ENCODE measurements at places on chromosomes 5 and 9.

GRCh38 chr9:8647824-8648223 is 848.2 kb upstream of the DMAC1 start:
- DNase-seq, result no peak

DNA sequence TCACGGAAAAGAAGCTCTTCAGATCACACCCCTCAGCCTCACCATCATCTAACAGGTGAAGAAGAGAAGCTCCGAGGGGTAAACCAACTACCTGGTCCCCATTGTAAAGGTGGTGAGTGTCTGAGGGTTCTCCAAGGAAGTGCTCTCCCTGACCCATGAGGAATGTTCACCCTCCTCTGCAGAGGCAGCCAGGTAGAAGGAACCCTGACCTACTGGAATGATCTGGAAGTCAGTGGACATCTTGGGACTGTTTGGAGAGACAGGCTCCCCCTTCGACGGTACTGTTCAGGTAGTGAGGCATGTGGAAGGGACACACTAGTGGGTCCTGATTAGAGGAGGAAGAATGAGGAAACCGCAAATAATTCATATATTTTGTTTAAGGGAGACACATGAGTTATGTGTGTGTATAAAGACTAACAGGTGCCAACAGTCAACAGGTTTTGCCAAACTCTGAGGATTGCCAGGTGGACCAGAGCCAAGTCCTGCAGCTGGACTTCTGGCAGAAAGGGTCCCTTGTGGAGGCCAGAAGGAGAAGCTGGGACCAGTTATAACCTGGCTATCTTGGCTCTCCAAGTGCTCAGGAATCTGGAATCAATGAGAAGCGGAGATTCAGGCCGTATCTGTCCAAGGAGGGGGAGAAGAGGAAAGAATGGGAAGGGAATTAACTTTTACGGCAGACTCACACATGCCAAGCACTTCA is 3.0 kb upstream of the ZBTB34 start:
- DNase-seq, result no peak

- DNase-seq, result no peak
Observed at GRCh38 chr9:137688725-137689124, 69.9 kb downstream of the EHMT1 start.

GRCh38 chr9:79524266-79524665 is 47.5 kb upstream of the TLE4 start:
- no peak for DNase-seq

DNA sequence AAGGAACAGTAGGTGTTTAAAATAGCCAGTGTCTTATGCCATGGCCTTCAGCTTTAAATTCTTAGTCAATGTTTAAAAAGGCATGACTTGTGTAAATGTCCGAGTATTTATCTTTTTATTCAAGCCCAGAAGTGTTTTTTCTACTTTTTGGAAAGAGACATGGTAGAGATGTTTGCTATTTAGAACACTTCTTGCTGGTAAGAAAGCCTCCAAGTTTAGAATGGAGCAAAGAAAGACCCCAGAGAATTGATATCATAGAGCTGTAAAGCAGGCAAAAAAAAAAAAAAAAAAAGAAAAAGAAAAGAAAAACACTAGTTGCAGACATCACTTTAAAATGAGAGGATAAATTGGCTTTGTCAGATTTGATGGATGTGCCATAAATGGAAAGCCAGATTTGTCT is 375.1 kb downstream of the TMEM167A start:
- DNase-seq, result no peak

GRCh38 chr5:111800351-111800750 is 43.4 kb upstream of the NREP start:
- no peak for DNase-seq

GRCh38 chr5:33809936-33810335 is 81.9 kb downstream of the ADAMTS12 start:
- DNase-seq, result no peak

DNA sequence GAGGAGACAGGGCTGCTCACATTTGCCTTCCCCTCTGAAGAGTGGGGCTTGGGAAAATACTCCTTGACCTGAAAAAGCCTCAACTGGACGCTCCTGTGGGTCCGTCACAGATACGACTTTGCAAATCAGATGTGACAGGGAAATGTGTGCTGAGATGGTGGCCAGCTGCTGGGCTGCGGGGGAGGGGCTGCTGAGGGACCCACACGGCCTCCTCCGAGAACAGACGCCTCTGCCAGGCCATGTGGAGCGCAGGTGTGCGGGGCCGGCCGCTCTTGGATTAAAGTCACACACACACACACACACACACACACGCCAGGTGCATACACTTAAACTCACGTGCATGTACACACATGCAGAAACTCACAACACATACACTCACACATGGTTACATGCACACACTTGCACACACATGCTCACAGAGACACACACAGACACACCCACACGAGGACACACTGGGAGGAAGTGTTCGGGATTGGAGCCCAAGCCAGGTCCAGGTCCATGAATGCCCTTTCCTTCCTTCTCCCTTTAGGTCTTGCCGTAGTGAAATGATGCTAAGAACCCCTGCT is 167.4 kb downstream of the GAPVD1 start:
- DNase-seq, result no peak

DNA sequence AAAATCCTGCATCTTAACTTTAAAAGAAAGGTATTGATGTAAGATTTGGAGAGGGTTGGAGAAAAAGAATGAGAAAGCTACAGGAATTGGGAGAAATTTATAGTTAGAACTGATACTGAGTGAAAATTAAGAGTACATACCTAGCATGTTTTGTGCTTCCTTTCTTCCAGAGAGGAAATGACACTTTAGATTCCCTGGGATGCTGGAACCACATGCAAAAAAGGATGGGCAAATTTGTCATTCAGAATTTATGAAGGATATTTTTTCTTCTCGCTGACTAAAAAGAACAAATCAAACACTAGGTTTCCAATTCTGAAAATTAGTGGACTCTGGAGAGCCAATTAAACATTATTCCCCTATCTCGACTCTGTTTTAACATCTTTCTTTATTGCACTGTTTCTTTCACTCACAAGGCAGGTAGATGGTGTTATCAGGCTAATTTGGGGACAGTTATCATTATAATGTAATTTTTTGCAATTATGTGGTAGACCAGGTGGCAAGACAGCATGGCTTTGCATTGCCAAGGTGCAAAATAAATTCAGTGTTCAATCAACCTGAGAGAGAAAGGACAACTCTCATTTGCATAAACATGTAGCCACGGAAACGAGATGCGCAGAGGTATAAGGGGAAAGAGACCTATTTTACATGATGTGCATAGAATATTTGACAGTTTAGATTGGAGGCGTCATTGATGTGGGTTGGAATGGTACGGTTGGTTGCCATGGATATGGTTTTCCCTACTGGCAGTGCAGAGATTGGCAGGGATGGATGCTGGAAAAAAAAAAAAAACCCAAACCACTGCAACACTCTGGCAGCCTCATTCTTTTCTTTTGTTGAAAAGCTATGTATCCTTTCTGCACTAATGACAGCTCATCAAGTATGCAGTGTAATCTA is 320.4 kb upstream of the CCNH start:
- no peak for DNase-seq

DNA sequence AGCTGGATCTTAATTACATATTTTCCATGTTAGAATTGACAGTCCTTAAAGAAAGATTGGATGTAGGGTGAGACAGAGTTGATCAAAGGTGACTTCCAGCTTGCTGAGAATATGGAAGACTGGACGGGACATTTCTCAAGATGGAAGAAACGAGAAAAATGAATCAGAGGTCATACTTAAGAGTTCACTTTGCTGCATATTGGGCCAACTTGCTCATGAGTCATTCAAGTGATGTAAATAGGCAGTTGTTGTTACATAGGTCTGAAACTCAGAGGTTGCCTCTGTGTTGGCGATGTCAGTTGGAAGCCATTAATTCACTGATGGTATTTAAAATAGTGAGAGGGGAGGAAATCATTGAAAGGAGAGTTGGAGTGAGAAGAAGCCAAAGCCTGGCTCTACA is 132.8 kb downstream of the CD180 start:
- DNase-seq, result no peak

DNA sequence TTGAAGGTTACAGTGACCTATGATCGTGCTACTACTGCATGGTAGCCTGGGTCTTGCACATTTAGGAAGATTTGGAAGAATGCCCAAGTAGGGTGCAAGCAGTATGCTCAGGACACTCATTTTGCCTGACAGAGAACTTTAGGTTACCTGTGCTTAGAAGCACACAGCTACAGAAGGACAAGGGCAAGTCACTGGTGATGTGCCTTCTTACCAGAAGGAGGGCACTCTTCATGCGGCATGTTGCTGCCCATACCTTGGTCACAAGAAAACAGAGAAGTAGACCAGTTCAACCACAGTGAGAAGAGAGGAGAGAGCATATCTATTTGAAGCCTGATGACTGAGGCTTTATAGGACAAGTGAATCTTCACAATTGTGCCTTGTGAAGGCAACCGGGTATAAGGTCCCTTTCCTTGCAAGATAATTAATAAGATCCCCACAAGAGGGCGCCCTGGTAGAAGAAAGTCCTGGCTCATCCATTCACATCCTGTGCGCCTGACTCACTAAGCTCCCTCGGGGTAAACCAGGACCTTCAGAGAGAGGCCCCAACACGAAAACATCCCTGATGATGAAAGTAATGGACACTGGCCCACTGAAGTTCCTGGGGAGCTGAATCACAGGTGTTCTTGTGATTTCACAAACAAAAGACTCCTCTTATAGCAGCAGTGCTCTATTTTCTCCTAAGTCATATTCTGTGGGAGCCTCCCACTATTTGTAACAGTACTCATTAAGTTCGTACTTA is 38.1 kb upstream of the STARD4 start:
- peak; percentile 47 for DNase-seq

DNA sequence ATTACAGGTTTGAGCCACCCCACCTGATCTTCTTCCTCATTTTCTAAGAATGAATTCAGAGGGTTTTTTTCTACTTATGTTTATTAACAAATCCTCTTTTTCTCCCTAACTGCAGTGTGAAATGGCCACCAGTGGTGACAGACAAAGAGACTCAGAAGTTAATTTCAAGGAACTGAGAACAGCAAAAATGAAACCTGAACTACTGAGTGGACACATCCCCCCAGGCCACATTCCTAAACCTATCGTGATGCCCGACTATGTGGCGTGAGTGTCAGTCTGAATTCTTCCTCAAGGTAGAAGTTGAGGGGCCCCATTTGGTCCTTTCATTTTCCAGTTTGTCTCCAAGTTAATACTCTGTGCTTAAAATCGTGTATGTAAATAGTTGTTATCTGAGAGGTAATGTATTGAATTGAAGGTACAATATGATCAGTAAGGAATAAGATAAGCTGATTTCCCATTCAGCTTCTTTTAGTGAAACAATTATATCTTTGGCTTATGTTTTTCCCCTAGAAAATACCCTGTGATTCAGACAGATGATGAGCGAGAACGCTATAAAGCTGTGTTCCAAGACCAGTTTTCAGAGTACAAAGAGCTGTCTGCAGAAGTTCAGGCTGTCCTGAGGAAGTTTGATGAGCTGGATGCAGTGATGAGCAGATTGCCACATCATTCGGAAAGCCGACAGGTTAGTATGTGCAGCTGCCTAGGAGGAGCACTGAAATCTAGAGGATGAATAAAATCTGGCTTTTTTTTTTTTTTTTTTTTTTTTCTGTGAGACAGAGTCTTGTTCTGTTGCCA is 17.7 kb downstream of the MARVELD2 start:
- no peak for DNase-seq
